T-helper 17 cell (primary cell): ENCODE measurements at places on chromosomes 1 and 21.
A peak's percentile ranks its signal among the peaks of the same experiment; 100 is the strongest.

DNA sequence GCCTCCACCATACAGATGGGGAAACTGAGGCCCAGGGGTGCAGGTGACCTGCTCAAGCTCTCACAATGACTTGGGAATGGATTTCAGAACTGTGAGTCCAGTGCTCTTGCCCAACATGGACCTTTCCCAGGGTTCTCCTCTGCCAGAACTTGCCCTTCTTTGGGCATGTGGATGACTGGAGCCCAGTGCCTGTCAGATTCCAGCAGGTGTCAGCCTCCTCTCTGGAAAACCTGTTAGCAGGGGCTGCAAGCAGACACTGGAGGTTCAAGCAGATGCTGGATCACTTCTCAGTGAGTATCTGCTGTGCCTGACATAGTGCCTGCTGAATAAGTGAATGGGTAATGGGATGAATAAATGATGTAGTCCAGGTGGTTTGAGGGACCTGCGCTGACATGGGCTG is 314.2 kb upstream of the POU3F1 start:
- no peak for DNase-seq

DNA sequence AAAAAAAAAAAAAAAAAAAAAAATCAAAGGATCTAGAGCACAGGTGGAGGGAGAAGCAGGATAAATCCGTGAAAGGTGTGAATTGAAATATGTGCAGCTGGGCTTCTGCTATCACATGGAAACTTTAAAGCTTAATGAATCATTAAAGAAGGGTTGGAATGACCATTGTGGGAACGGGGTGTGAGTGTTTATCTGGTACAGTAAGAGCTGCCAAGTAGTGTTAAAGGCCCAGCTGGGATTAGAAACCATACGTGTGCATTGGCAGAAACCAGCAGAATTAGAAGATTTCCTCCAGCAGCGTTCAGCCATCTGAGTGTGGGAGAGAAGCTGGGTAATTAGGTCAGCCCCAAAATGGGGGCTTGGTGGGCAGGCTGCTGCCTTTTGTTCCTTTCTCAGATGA is 13.5 kb downstream of the FALEC start:
- DNase-seq, result no peak

GRCh38 chr1:148162363-148162762 is 10.3 kb upstream of the NBPF11 start:
- no peak for DNase-seq

- DNase-seq, result no peak
Measured at GRCh38 chr1:59699227-59699847, 115.4 kb upstream of the HOOK1 start.

DNA sequence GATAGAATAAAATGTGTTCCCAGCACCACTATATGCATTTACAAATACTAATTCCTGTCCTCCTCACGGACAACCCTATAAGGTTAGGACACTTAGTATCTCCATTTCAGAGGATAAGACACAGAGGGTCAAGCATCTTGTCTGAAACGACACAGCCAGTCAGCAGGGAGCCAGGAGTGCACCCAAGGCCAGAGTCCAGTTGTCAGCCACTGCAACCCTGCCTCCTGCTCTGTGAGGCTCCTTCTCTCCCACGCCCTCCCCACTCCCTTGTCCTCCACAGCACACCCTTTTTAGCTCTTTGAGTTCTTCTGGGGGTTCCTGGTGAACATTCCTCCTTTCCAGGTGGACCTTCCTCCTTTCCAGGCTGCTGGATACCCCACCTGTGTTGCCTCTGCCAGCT is 119.0 kb upstream of the TNR start:
- no peak for DNase-seq

GRCh38 chr1:198893141-198893540 is 254.3 kb downstream of the PTPRC start:
- DNase-seq, result no peak

GRCh38 chr1:84773195-84773594 is 82.9 kb upstream of the SSX2IP start:
- DNase-seq, result no peak

GRCh38 chr1:76313304-76313703 is 238.8 kb downstream of the ST6GALNAC3 start:
- no peak for DNase-seq

DNA sequence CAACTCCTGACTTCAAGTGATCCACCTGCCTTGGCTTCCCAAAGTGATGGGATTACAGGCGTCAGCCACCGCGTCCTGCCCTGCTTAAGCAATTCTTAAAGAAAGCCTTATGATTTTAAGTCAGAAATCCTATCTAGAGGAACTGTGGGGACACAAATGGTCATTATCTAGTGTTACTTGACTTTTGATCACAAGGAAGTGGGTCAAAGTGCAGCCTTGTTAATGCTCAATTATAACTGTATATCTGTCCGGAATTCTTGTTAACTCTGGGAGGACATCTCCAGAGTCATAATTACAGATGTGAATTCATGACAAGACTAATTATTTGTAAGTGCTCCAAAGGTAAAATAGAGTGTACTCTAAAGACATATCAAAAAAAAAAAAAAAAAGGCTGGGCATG is 76.9 kb upstream of the PUM1 start:
- no peak for DNase-seq

DNA sequence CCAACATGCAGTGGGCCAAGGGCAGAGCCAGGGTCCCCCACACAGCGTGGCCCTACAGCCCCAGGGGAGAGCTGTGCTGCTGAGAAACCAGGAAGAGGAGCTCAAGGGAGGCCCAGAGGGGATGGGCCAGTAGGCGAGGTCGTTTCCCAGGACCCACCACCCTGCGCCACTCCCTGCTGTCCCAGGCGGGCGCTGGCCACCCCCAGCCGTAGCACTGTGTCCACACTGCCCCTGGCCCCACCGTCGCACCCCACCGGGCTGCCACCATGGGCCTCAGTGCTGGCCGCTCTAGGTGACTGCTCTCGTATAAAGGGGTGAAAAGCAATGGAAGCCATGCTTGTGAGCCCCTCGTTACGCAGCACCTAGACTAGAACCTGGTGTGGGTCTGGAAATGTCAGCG is 22.4 kb downstream of the NADK start:
- no peak for DNase-seq

GRCh38 chr1:11858968-11859871 is 475 bp upstream of the NPPB start:
- peak; percentile 46 for DNase-seq

DNA sequence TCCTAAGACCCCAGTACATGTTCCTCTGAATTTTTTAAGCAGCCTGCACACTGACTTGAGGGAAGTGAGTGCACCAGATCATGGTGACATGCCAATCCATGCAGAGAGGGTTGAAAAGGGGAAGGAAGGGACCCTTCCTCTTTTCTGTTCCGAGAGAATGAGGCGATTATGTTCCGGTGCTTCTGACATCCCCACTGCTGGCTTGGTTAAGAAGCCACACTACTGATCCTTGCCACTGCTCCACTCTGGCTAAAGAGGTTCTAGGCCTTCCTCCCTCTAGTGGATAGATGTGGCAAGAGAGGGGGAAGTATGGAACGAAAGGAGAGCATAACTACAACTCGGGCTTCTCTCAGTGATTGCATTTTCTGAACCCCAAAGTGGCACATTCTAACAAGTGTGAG is 1.8 kb upstream of the CYB5R1 start:
- no peak for DNase-seq

DNA sequence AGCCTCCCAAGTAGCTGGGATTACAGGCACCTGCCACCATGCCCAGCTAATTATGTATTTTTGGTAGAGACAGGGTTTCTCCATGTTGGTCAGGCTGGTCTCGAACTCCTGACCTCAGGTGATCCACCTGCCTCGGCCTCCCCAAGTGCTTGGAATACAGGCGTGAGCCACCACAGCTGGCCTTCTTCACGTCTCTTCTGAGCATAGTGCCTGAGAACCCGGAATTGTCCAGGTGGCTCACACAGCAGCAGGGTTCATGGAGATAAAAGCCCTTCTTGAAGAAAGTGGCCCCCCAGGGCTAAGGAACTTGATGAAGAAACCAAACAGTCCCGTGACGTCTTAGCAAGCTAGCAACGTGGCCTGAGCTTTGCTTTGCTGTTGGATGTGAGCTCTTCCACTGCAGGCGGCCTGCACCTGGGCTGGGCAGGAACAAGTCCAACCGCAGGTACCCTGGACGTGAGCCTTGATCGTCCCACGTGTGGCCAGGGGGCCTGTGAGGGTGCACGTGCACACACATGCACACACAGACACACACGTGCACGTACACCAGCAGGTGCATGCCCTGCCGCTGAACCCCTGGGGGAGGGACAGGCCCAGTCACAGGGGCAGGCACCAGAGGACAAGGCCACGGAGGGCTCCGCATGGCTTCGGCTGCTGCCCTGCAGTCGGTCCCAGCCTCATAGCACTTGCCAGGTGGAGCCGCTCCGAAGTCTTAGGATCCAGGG is 23.4 kb upstream of the TRAPPC10 start:
- DNase-seq, result no peak

DNA sequence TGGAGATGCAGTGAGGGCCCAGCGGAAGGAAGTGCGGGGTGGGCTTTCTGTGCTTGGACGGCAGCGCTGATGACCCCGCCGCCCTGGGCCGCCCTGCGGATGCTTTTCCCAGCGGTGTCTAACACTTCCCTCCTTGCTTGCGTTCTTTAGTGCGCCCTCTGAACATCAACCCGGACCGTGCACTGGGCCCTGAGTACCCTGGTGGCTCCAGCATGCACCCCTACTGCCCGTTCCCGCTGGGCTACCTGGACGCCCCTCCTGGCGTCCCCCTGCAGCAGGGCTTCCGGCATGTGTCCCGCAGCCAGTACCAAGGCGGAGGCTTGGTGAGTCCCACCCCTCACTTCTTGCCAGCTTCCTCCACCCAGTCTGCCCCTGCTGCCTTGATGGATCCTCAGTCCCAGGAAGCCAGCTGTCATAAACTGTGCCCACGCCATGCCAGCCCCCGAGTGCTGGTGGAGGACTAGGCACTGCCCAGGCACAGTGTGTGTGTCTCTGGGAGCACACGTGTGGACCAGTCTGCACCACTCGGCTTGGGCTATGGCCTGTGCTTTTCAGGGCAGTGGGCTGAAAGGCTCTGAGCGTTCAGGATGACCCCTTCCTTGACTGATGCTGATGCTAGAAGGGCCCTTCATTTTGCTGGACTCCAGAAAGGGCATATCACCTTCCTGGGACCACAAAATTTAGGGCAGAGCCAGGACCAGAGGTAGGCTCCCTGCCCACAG is 2.3 kb downstream of the DMRTB1 start:
- DNase-seq, result no peak

DNA sequence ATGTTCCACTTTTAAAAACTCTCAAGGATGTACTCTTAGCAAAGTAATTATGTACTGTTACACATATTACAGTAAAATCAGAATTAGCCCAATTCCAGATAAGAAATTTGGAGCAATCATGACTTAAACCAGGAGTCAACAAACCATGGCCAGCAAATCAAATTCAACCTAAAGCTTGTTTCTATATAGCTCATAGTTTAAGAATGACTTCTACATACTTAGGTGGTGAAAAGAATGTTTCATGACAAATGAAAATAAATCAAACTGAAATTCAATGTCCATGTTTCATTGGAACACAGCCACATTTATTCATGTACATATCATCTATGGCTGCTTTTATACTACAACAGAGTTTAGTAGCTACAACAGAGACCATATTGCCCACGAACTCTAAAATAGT is 35.1 kb downstream of the FRRS1 start:
- no peak for DNase-seq

DNA sequence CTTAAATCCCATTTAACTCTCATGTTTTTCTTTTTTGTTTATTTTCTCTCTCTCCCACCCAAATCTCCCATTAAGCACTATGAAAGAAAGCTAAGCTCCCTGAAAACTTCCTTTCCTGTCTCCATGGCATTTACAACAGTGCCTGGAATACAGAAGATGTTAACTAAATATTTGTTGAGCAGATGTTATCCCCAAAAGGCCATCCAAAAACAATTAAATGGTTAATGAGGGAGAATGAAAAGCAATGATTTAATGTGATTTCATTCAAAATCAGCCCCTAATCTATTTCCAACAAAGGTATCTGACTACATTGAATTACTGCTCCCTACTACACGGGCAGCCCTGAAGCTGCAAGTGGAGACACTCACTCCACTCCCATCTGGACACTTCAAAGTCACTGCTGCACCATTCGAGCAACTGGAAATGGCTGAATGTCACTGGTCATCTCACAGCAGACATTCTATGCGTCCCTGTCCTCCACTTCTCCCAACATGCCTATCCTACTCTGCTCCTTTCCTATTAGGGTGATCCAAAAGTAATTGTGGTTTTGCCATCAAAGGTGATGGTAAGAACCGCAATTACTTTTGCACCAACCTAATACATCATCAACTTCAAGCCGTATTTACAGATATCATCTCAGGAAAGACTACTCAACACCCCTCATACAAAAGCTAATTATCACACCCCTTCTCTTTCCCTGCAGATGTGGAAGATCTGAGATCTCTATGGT is 7.5 kb downstream of the TP53BP2 start:
- DNase-seq, result no peak

GRCh38 chr1:183285746-183286145 is 99.7 kb downstream of the LAMC2 start:
- DNase-seq, result no peak

- peak; percentile 43 for DNase-seq
Measured at GRCh38 chr1:204377800-204378668, 18.3 kb upstream of the PLEKHA6 start.

GRCh38 chr1:4972761-4973320 is 318.4 kb downstream of the AJAP1 start:
- no peak for DNase-seq

DNA sequence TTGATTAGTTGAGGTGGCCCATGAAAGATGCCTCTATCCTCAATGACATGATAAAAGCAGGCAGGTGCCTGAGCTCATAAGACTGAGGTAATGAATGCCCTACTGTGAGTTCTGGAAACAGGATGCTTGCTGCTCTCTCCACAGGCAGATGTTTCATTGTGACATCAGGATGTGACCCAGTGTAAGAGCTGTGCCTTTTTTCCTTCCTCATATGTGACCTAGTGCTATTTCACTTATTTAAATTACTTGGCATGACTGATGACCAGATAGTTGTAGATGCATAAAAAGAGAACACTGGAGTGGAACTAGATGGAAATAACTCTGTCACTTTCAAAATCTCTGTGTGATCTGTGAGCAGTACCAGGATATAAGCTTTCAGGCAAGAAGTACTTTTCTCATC is 31.9 kb downstream of the KIF14 start:
- DNase-seq, result no peak

- DNase-seq, result peak; percentile 27
Measured at GRCh38 chr21:36156815-36157670, at the start of gene DOP1B. TSS of gene DOP1B (plus strand) at chr21:36156824. CDS start at chr21:36164734, 7,910 bp downstream.

GRCh38 chr1:29948581-29948980 is 712.3 kb downstream of the PTPRU start:
- no peak for DNase-seq
